NCI-H1694 (cell line): ENCODE measurements at places on chromosomes 6 and 20.

GRCh38 chr6:170292407-170293158, 1.7 kb upstream of the DLL1 start:
- peak; percentile 48 for DNase-seq

GRCh38 chr6:73768558-73768957, 72.6 kb downstream of the CD109 start:
- no peak for DNase-seq

GRCh38 chr20:33660035-33660684, 2.0 kb upstream of the C20orf144 start:
- no peak for DNase-seq

DNA sequence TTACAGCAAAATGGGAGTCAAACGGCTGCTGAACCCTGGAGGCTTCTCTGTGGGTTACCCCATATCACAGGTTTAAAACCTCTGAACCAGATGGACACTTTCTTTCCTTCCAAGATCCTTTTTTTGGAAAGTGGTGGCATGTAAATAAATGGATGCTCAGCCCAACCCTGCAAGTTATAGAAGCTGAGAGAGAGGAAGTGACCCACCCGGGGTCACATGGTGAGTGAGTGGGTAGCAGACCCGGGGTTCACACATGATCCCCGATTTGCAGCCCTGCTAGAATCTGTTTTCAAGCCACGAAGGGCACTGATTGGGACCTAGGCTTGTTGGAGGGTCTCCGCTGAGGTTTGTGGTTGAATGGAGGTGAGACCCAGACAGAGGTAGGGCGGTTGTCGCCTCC, 32.0 kb downstream of the SIRPA start:
- DNase-seq: no peak

- peak; percentile 55 for DNase-seq
These were observed 71.4 kb upstream of the TULP1 start for GRCh38 chr6:35583893-35584688.

DNA sequence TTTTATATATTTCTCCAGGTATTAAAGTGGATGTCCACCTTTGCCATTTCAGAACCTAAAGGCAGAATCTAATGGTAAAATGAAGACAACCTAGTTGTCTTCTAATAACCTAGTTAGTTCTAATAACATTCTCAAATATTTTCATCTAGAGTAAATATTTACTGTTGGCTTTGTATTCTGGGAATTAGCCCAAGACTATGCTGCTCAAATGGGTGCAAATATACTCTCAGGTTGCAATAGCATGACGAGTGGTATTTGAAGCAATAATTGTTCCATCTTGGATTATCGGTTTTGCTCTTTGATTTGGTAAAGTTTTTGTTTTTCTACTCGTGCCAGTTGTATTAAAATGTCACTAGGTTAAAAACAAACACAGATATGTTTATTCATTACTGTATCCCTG, 21.0 kb upstream of the RSPH4A start:
- DNase-seq: no peak

DNA sequence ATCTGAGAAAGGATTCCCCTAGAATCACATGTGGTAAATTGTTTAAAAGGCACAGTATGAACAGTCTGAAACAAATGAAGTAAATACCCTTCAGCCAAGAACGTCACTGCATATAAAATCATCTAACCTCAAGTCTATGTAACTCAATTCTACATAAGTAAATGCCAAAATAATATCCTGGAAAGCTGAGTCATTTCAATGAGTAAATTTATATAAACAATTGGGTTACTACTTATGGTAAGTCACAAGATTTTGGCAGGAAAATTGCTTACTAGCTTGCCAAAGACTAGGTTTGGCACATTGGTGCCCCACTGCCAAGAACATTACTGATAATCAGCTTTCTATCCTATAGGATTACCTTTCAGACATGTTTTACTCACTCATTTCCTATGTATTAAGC, 8.4 kb downstream of the GMDS start:
- DNase-seq: no peak

GRCh38 chr6:16837217-16837972, 76.1 kb upstream of the ATXN1 start:
- no peak for DNase-seq

- DNase-seq: no peak
These were observed 474 bp downstream of the CEBPB start for GRCh38 chr20:50191065-50191543.

DNA sequence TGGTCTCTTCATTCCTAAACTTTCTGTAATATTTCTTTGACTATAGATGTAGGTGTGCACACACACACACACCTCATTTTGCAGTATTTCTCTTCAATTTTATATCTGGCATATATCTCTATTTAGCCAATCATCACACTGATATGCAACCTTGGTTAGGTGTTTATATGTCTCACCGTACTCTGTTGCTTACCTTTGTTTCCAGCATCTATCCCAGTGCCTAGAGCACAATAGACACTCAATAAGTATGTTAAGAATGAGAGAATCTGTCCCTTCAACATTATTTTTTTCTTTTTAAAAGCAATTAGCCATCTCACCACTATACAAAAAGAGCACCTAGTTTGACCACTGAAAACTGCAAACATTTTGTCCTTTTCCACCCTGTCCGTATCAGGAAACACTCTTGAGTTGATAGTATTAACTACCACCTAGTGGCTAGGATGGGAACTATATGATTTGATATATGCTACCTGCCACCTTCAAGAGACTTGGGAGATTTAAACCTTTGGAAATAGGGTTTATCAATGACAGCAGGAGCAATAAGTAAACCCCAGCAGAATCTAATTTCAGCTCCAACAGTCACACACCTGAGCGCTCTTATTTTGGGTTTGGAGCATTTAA, 48.7 kb upstream of the RSPO3 start:
- DNase-seq: no peak

GRCh38 chr20:49983848-49984408, 1.1 kb downstream of the SNAI1 start:
- DNase-seq: no peak

GRCh38 chr6:136016228-136017225, 165.0 kb downstream of the PDE7B start:
- DNase-seq: no peak

- DNase-seq: no peak
These were observed 590 bp upstream of the MAP1LC3A start for GRCh38 chr20:34557936-34558319.

DNA sequence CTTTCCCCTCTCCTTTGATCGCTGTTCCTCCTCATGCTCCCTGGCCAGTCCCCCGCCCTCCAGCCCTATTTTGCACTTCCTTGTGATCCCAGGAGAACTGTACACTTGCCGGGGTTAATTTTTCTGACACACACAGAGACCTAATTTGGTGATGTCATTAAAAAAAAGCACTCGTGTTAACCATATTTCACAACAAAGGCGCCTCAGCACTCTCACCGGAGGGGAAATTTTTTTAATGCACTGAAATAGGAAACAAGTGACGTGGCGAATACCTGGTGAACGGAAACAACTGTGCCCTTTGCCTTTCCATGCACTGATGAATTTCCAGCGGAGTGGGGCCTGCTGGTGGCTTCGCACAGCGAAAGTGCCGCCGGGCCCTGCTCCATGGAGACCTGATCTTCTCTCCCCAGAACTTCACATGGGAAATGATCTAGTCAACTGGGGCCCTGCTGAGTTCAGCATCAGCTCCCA, 53.9 kb upstream of the TAGAP start:
- DNase-seq: no peak

GRCh38 chr6:157217198-157217893, 106.0 kb downstream of the TMEM242 start:
- DNase-seq: no peak

GRCh38 chr6:24257282-24257681, 100.6 kb downstream of the DCDC2 start:
- DNase-seq: no peak

DNA sequence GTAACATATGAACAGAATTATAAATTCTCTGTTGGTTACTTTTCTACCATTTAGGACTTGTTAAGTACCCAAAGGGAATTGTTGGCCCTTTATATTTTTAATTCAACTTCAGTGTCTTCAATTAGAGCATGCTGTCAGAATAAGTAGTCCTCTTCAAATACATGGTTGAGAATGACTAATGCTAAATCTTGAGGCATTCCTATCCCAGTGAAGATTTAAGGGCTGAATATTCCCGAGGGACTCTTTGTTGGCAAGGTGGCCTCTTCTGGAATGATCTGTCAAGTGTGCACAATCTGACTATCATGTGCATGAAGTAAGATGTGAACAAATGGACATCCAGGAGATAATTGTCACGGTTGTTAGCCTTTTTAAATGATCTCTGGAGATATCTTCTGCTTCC, 421.7 kb downstream of the BMP2 start:
- DNase-seq: no peak

- no peak for DNase-seq
These were observed 52.2 kb downstream of the REV3L start for GRCh38 chr6:111430605-111431376.

GRCh38 chr6:9178071-9178470, 742.7 kb upstream of the SLC35B3 start:
- no peak for DNase-seq

DNA sequence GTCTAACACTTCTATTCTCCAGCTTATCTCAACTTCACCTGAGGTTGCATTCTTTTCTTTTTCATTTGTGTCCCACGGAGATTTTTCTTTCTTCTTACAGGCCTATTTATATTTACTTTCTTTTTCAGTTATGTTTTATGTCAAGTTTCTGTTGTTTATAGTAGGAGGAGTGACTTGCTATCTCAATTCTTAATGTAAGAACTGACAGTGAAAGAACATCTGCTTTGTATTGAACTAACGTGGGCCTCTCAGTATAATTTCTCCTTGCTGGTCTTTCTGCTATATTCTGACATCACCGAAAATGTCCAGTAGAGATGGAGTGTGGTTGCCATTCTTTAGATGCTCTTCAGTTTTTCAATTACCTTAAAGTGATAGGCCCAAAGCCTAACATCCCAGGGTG, 521.7 kb downstream of the EPM2A start:
- DNase-seq: no peak

- no peak for DNase-seq
These were observed 46.8 kb upstream of the NEDD9 start for GRCh38 chr6:11279284-11279689.

DNA sequence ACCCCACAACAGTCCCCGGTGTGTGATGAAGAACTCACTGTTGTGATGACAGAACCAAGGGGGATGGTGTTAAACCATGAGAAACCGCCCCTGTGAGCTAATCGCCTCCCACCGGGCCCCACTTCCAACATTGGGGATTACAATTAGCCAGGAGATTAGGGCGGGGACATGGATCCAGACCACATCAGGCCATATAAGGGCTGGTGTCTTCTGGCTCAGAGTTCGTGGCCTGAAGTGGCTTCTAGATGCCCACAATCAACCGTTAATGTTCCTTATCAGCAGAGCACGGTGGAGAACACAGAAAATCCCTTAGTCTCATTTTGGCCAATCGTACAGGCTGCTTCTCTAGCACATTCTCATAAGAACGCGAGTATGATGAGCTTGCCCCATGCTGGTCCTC, 10.9 kb upstream of the MAS1 start:
- DNase-seq: no peak

DNA sequence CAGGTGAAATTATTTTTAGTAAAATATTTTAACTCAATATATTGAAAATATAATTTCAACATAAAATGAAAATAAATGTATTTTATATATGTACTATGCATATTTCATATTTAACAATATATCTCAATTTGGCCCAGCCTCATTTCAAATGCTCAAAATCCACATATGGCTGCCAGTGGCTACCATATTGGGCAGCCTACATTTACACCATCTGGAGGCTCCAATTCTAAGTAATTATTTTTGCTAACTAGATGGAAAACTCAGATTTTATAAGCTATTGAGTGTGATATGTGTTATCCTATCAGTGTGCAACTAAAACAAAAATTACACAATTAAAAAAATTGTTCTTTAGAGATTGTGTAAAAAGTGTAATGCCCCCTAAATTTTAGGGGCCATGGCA, 96.9 kb downstream of the SOX4 start:
- DNase-seq: no peak

- no peak for DNase-seq
These were observed 30.4 kb downstream of the HLA-DPB1 start for GRCh38 chr6:33105916-33106871.

GRCh38 chr6:105739764-105740163, 336.9 kb upstream of the PREP start:
- DNase-seq: no peak

GRCh38 chr6:25239059-25239458, 40.1 kb upstream of the CARMIL1 start:
- DNase-seq: no peak

DNA sequence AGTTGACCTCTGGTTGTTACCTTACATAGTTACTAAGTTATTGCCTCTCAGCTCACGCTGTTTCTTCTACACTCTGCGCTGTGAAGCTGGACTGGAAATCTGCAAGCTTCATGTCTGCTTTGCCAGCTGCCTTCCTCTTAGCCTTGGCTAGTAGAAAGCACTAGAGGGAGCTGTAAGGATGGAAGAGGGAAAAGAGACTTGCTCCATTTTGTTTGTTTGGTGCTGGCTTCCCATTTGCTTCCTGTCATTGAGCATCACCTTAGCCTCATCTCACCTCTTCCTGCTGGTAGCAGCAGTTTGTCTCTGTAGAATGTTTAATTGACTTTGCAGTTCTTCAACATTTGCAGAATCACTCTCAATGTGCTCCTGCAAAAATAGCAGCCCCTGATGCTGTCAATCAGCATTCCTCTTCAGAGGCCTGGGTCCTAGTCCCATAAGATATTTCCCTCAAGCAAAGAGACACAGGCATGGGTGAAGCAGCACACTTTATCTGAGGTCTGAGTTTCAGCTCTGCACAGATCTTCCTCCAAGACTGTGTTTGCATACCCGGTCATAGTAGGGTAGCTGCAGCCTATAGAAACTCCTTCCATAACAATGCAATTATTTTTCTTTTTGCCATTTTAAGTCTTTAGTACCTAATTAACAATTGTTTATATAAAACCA, 302.2 kb upstream of the EPHA7 start:
- DNase-seq: no peak

- no peak for DNase-seq
These were observed 35.6 kb upstream of the NKX2-4 start for GRCh38 chr20:21432911-21433310.

DNA sequence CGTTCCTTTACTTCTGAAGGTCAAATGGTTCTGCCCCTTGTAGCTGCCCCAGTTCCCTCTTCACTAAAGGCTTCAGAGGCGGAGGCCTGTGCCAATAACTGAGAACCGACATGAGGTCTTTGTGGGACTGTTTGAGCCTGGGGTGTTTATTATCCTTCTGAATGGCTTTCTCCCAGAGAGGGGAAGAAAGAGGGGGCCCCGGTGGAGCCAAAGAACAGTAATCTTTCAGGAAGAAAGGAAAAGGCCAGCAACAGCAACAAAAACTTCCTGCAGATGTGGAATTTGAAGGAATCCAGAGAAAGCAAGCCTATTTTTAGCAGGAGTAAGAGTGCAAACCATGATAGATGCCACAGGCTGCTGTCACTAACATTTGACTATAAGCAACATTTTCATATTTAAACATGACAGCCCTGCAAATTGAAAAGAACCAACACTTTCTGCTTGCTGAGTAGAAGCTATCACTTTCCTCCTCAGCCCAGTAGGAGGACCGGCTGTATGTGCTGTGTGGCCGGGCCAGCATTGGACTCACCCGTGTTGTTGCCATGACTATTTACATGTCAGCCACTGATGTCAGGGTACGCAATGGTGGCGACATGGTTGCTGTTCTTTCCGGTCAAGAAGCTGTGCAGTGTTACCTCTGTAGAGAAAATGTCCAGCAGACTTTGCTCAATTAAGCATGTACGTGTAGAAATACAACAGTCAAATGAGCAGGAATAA, 121.3 kb downstream of the SOBP start:
- DNase-seq: no peak

GRCh38 chr6:49540614-49541013, 9.9 kb upstream of the C6orf141 start:
- DNase-seq: no peak
